ENCODE measurements at places on chromosomes 2 and 18. TPM values are rescaled to one million over a fixed set of nuclear protein-coding genes. Genes with fewer than 3 reads are reported as not detected.

DNA sequence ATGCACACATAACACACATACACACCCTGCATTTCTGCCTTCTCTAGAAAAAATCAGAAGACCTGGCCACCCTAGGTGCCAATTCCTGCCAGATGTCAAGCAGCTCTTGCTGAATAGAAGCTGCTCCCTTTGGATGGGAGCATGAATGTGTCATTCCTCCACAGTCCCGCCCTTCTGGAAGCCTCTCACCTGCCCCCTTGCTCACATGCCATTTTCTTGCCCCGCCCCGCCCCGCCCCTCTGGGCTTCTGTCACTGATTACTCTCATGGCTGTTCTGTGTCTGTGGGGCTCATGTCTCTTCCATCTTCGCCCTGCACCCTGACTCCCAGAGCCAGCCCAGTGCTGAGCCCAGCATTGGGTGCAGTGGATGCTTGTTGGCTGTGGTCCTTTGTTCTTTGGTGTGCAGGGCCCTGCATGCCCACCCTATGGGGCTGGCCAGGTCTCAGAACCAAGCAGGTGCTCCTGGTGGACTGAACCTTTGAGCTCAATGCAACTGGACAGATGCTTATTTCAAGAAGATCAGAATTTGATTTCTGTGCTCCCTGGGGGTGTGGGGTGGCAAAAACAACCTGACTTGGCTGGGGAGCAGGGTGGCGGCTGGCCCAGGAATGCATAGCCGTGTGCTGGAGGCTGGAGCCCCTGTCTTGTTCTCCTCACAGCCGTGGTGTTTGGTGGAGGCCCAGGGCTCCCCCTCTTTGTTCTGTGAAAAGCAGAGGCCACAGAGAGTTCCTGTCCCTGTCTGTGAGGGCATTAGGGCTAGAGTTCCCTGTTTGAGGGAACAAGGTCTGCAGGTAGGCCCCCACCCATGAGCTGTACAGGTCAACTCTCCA is 140.6 kb upstream of the GLI2 start:
- DNase-seq, result peak; percentile 35
- no peaks in the 10 kb centered on the region for H3K4me1 ChIP-seq
- no peak overlapping the region for H3K4me3 ChIP-seq
- no peaks in the 10 kb centered on the region for H3K36me3 ChIP-seq
- no peaks in the 10 kb centered on the region for H3K27me3 ChIP-seq

DNA sequence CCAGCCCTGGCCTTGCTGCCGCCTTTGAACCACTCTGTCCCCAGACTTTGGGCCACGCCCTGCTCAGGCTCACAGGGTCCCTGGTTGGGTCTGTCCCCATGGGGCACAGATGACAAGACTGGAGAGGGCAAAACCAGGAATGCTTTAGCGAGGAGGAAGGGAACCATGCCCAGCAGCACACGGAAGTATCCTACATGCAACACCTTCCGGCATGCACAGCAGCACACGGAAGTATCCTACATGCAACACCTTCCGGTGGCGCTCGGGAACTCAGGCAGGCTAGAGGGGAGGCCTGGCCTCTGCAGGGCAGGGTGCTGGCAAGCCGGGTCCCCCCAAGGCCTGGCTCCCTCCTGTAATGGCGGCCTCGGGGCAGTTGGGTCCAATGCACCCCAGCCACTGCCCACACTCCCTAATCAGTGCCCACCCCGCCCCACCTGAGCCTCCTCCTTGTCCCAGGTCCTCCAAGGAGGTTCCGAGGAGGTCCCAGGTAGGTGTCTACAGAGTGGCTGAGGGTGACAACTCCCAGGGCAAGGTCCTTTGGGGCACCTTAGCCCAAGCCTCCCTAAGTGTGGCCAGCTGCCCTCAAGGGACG is 33.6 kb upstream of the SNED1 start:
- no peak overlapping the region for H3K27ac ChIP-seq
- H3K4me3 ChIP-seq, result no peak overlapping the region
- no peaks in the 10 kb centered on the region for H3K4me1 ChIP-seq
- no peaks in the 10 kb centered on the region for H3K27me3 ChIP-seq

- no peak overlapping the region for H3K27ac ChIP-seq
- no peaks in the 10 kb centered on the region for H3K4me1 ChIP-seq
- H3K27me3 ChIP-seq, result no peaks in the 10 kb centered on the region
- DNase-seq, result no peak
- no peaks in the 10 kb centered on the region for H3K36me3 ChIP-seq
- H3K4me3 ChIP-seq, result no peak overlapping the region
These were observed 123.6 kb upstream of the CAB39 start for GRCh38 chr2:230589025-230589424.

- no peak overlapping the region for H3K27ac ChIP-seq
- no peaks in the 10 kb centered on the region for H3K36me3 ChIP-seq
- no peak for DNase-seq
- H3K4me3 ChIP-seq, result no peak overlapping the region
- H3K27me3 ChIP-seq, result no peaks in the 10 kb centered on the region
These were observed 39.6 kb downstream of the MARCO start for GRCh38 chr2:118981632-118982031.

GRCh38 chr2:219474285-219475060 is 24.2 kb upstream of the GMPPA start:
- H3K4me3 ChIP-seq, result no peak overlapping the region
- H3K27ac ChIP-seq, result no peak overlapping the region
- H3K27me3 ChIP-seq, result no peaks in the 10 kb centered on the region
- H3K36me3 ChIP-seq, result no peaks in the 10 kb centered on the region
- DNase-seq, result no peak

GRCh38 chr2:178397002-178397605 is 53.9 kb downstream of the PRKRA start:
- no peak for DNase-seq
- no peak overlapping the region for H3K4me3 ChIP-seq
- no peaks in the 10 kb centered on the region for H3K4me1 ChIP-seq
- H3K36me3 ChIP-seq, result no peaks in the 10 kb centered on the region

DNA sequence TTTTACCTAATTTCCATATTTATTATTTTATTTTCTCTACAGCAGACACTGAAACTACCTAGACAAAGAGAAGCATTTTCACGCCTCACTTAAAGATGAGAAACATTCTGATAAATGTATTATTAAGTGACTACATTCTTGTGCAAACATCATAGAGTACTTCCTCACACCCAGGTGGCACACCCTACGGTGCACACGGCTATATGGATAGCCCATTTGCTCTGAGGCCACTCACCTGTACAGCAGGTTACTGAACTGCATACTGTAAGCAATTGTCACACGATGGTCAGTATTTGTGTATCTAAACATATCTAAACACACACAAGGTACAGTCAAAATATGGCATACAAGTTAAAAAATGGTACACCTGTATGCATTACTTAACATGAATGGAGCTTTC is 481.4 kb downstream of the CMPK2 start:
- no peaks in the 10 kb centered on the region for H3K4me1 ChIP-seq
- no peak overlapping the region for H3K4me3 ChIP-seq
- DNase-seq, result no peak
- H3K36me3 ChIP-seq, result no peaks in the 10 kb centered on the region

The SERPINB4 gene
- total RNA-seq, result not detected

DNA sequence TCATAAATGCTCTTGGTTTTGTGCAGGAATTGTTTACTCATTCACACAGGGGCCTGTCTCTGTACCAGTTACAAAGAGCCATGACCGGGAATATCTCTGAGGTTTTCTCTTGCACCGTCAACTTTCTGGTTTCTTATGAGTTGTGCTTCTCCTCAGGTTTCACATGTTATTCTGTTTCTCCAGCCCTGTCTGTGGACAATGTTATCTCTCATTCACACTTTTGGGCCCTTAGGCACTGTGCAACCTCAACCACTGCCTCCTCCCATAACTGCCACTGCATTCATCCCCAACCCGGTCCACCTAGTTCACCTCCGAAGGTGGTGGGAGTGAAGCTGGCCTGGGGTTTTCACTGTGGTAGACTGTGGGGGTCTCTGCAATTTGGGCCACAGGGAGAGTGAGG is 22.5 kb upstream of the NEDD4L start:
- H3K27ac ChIP-seq, result no peak overlapping the region
- no peak overlapping the region for H3K4me3 ChIP-seq
- H3K27me3 ChIP-seq, result no peaks in the 10 kb centered on the region
- no peak for DNase-seq
- peaks cover 15% of the 10 kb centered on the region for H3K4me1 ChIP-seq
- H3K36me3 ChIP-seq, result no peaks in the 10 kb centered on the region

GRCh38 chr2:60119778-60120177 is 433.7 kb downstream of the BCL11A start:
- no peak overlapping the region for H3K4me3 ChIP-seq
- H3K4me1 ChIP-seq, result no peaks in the 10 kb centered on the region
- DNase-seq, result no peak
- H3K27me3 ChIP-seq, result no peaks in the 10 kb centered on the region
- H3K36me3 ChIP-seq, result no peaks in the 10 kb centered on the region

DNA sequence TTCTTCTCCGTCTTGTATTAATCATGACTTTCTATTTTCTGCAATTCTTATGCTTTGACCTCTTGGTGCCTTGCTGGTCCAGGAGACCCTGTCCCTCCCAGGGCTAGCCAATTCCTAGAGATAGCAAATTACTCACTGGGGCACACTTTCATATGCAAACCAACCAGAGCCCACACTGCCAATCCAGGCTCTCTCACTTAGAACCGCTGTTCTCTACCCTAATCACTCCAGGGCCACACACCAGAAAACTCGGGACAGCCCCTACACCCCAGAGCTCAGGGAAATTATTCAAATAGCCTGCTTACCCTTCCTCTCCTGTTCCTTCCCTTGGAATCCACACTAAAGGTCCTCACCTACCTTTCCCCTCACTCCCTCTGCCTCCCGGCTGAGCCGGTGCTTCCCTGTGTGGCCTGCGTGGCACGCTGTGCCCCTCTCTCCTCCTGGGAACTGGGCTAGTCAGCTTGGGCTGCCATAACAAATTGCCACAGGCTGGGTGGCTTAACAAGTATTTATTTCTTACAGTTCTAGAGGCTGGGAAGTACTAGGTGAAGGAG is 41.7 kb downstream of the VWA3B start:
- H3K27ac ChIP-seq, result no peak overlapping the region
- no peak for DNase-seq
- no peaks in the 10 kb centered on the region for H3K4me1 ChIP-seq

The CCDC150 gene
- 3.8 TPM for total RNA-seq

DNA sequence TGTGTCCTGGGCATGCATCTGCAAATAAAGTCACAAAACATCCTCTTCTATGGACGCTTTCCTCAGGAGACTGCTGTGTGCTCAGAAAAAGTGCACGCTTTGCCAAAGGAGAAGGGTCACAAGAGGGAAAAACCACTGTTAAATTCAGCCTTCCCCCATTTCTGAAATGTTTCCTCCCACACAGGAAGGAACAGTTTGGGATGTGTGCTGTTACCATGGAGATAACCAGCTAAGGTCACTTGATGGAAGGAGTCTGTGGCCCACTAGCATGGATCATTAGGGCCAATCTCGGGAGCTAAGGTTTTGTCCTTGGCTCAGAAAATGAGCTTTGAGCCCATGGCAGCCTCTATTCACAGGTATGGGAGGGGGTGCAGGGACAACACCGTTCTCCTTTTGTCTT is 5.6 kb downstream of the KCNE4 start:
- no peaks in the 10 kb centered on the region for H3K4me1 ChIP-seq
- no peak overlapping the region for H3K27ac ChIP-seq
- H3K4me3 ChIP-seq, result no peak overlapping the region

- H3K4me3 ChIP-seq, result no peak overlapping the region
- no peaks in the 10 kb centered on the region for H3K36me3 ChIP-seq
- no peaks in the 10 kb centered on the region for H3K27me3 ChIP-seq
- no peaks in the 10 kb centered on the region for H3K4me1 ChIP-seq
- H3K27ac ChIP-seq, result no peak overlapping the region
These were observed 317.6 kb downstream of the TNS1 start for GRCh38 chr2:217685255-217685605.

DNA sequence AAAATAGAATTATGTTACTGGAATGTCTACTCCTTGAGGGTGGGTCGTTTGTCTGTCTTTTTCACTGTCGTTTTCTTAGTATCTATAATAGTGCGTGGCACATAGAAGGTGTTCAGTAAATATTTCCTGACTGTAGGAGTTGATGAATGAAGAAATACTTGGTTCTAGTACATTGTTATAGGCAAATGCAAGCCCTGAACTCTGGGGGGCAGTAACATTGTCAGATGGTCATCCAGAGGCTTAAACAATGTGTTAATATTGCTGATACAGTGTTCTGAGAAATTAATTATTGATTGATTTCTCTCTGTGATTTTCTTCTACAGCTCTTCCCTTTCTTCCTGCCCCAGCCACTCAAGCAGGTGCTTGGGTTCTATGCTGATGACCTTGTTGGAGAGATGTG is 24.4 kb upstream of the THOC1 start:
- H3K27ac ChIP-seq, result no peak overlapping the region
- H3K36me3 ChIP-seq, result no peaks in the 10 kb centered on the region
- H3K4me3 ChIP-seq, result no peak overlapping the region
- DNase-seq, result no peak
